ENCODE measurements at places on chromosomes 7 and 10.

DNA sequence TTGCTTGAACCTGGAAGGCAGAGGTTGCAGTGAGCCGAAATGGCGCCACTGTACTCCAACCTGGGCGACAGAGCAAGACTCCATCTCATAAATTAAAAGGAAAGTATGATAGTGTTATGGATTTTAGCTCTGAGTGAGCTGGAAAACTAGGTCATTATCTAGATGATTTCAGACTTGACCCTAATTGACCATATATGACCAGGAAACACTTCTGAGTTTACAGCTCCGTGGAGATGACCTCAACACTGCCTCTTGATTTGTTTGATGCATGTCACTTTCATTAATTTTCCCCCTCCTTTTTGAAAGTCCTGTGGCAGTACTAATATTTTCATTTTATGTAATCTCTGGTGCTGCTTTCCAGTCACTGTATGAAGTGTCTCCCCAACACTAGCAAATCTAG, 7.8 kb upstream of the SEC61A2 start:
- DNase-seq, result no peak

- no peak for DNase-seq
Observed at GRCh38 chr7:152882576-152883310, 123.2 kb downstream of the ACTR3B start.

DNA sequence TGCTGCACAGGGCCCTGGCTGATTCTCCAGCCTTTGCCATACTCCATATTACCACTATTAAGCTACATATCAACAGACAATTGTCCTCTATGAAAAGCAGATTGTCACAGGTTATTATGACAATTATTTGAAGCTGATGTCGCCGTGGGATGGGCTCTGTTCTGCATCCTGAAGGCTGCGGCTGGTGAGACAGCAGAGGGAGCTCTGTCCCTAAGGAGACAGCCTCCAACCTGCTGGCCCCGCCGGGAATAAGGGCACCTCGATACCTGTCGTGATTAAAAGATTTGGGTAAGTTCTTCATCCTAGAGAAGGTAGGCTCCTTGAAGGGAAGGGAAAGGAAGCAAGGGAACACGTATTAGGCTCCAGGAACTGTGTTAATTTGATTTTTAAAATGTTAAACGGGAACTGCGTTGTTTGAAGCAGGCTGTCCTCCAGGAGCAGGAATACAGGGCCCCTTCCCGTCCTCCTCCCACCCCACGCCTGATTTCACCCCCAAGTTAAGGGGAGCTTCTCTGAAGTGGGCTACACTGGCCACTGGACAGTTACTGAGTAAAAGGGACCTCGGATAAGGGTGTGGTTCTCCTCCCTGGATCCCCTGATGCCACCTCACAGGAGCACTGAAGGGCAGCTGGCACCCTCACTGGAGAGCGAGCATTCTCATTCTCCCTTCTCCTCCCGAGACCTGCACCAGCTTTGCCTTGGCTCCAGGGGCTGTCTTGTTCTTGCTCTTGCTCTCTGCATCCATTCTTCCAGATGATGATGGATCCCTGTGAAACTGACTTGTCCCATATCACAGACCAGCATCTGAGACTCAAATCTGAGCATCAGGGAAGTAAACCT, 11.8 kb upstream of the TIAL1 start:
- no peak for DNase-seq

DNA sequence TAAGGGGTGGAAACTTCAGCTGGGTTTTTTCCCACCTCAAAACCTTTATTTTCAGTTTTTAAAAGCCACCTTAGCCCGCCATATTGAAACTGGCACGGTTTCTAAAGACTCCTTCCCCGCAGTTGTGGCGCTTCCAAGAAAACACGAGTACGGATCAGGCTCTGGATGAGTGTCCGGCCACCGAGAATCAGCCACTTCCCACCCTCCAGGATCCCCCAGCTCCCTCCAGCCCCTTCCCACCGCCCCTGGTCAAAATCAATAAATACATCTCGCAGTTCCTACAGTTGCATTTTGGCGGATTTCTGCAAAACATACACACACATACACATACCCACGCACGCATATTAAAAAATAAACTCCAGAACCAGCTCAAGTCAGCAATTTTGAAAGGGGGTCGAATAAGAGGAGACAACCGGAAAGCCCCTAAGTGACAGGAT, 1.1 kb downstream of the SFMBT2 start:
- no peak for DNase-seq

DNA sequence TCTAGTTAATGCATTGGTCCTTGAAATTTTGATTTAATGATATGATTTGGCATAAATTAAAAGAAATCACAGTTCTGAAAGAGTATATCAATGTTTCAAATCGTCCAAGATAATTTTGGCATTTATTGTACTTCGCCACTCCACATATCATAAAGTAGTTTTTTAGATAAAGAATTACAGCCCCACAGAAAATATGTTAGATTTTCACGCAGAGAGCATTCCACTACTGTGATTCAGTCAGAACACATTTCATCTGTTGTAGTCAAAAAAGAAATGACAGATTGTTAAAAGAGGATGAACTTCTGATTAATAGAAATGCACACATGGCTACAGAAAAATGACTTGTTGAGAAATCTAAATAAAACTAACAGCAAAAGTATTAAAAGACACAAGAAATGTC, 1063.5 kb upstream of the LRRN3 start:
- no peak for DNase-seq

GRCh38 chr10:71504168-71504567, 107.4 kb downstream of the CDH23 start:
- no peak for DNase-seq

DNA sequence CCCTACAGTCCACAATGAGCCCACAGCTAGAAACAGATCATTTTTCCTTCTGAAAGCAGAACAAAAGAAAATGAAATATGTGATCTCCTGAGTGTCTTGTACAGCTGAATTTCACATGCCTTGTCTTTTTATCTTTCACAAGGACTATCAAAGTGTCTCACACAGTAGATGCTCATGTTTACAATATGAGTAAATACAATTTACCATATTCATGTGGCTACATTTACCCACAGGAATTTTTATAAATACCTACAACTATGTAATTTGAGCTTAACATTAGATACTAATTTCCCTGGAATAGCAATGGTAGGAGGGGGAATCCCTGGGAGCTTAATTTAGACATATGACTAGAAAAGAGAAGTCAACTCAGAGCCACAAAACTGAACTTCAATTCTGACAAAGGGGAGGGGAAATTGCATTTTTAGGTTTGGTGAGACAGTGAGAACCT, 186.2 kb downstream of the MACC1 start:
- no peak for DNase-seq

DNA sequence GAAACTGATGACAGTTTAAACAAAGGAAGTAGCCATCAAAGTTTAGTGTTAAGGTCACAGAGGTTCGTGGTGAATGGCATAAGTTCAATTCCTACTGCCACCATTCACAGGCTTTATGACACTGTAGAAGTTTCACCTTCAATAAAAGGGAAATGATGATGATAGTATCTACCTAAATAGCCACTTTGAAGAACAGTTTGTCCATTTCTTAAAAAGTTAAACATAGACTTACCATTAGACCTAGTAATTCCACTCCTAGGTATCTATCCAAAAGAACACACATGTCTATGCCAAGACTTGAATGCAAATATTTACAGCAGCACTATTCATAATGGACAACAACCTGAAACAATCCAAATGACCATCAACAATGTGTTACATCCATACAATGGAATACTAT, 18.9 kb upstream of the GSTK1 start:
- DNase-seq, result no peak

GRCh38 chr10:78714225-78714624, 354.5 kb upstream of the ZMIZ1 start:
- DNase-seq, result no peak

Data from NCI-H1105 treated with DMSO at 0.1 percent for 48 hours (cell line).